ENCODE measurements at places on chromosomes 7 and 10. TPM values are rescaled to one million over a fixed set of nuclear protein-coding genes. Genes with fewer than 3 reads are reported as not detected.

GJC3 gene
- 0.09 TPM for total RNA-seq

MTURN gene
- total RNA-seq = 14.4 TPM

UNC5B gene
- 1.4 TPM for total RNA-seq

TMEM273 gene
- 9.5 TPM for total RNA-seq

ATRNL1 gene
- 9.3 TPM for total RNA-seq
